NCI-H2029 (cell line): ENCODE measurements at places on chromosomes 4 and X.

DNA sequence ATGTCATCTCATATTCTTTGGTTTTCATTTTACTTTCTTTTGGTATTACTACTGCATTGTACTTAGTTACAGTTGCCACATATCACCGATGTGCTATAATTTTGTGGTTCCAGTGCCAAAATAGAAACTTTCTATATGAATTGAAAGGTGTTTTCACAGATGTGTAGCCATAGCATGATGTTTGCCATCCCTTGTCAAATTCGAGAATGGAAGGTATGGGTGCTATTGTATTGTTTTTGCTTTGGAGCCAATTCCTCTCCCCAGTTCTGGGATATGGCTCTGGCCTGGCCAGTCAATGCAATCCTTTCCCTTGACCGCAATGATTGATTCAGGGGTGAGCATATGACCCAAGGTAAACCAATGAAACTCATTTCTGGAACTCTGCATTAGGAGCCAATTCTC, 86.2 kb upstream of the RPS6KA3 start:
- no peak for DNase-seq

- peak; percentile 55 for DNase-seq
Measured at GRCh38 chrX:151402719-151403390, 5.8 kb downstream of the VMA21 start.

GRCh38 chrX:75522565-75523431, at the start of gene ZDHHC15:
Gene ZDHHC15, minus strand, starts transcription at chrX:75523037. Its CDS starts 13 bp downstream, at chrX:75523024.
- DNase-seq = no peak

DNA sequence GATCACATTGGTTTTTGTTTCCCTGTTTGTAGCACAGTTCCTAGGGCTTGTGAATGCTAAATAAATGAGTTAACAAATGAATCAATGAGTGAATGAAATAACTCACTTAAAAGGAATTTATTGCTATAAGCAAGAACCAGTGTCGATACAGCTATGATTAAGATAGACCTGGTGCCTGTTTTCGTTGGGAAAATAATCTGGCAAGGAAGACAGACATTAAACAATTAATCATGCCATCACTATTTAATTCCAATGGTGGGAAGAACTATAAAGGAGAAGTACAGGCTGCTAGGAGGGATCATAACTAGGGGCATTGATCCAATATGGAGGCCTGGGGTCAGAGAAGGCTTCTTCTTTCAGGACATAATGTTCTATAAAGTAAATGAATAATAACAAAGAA, 4.5 kb upstream of the CBR4 start:
- no peak for DNase-seq

GRCh38 chr4:179095585-179096221, 1653.5 kb upstream of the AGA start:
- DNase-seq = no peak

DNA sequence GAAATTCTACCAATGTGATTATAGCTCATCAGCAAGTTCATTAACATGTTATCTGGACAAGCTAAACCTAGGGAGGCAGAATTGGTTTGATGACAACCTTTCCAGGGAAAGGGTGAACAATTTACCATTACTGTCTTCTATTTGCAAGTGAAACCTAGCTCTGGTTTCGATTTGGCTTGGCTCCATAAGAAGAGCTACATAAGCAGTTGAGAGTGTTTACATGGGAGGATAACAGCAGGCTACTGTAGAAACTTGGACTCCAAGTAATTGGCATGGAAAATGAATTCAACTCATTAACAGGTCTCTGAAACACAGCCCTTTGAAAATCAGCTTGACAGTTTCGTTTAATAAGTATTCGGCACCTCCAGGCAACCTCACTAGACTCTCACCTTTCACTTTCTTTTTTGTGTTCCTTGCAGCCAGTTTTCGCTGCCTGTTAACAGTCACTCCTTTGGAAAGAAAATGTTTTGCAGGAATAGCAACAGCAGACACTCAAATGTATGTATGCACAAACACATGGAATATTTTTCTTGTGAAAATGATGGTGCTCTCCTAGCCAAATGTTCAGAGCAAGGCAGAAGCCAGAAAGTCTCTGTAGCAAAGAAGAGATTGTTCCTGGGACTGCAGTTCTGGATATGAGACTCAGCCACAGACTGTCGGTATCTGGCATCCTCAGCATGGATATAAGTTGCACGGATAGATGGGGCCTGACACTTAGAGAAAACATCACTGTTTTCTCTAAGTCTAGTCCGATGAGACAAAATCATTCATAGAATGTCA, 27.5 kb downstream of the POU3F4 start:
- no peak for DNase-seq

DNA sequence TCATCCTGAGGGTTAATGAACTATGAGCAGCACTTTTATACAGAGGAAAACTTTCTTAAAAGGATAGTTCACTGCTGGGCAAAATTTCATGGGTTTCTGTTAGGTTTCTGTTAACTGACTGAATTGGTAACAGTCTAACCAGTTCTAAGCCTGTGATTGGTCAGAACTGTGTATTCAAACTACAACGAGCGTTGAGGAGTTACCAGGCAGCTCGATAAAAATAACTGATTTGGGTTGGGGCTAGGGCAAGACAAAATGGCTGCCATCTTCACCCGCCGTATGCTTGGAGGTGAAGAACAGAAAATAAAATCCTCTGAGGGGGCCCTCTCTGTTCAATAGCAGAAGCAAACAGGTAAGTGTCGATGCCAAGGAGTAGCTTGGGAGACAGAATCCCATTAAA, 22.0 kb downstream of the FAM133A start:
- DNase-seq = no peak

DNA sequence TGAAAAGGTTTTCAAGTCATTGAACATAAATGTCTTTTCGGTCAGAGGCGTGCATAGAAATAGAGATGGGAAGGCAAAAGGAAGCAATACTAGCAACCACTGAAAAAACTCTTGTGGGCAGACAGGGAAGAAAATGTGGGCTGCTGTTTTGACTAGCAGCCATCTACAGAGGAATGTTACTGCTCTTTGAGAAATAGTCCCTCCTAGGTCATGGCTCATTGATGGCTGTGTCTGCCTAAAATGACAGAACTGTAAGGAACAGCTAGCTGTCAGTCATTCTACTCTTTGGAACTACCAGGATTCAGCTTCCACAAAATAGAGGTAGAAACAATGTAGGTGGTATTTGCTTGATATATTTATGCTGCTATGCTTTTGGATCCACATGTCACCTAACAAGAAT, 26.9 kb upstream of the TMPRSS11B start:
- no peak for DNase-seq

GRCh38 chr4:99664716-99665115, 7.1 kb upstream of the C4orf54 start:
- DNase-seq = no peak

- peak; percentile 2 for DNase-seq
Measured at GRCh38 chrX:126770179-126770578, 49.4 kb upstream of the PRR32 start.

GRCh38 chrX:153848325-153848724, 18.0 kb upstream of the PDZD4 start:
- no peak for DNase-seq

DNA sequence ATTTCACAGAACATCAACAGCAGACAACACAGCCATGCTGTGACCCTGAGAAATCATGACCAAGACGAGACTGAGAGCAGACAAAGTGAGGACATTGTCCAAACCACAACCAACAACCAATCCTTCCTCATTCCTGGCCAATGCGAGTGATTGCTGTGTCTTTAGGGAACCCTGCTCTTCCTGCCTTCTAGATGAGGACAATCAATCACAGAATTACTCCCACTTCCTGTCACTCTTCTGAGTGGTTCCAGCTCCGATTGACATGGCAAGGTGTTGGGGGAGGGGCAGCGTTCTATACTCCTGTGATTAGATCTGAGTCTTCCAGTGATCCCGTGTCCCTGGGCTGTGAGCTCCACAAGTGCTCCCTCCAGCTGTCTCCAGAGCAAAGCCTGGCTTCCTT, 227.8 kb downstream of the STIM2 start:
- peak; percentile 13 for DNase-seq

- no peak for DNase-seq
Measured at GRCh38 chr4:6257247-6258025, 12.2 kb upstream of the WFS1 start.

DNA sequence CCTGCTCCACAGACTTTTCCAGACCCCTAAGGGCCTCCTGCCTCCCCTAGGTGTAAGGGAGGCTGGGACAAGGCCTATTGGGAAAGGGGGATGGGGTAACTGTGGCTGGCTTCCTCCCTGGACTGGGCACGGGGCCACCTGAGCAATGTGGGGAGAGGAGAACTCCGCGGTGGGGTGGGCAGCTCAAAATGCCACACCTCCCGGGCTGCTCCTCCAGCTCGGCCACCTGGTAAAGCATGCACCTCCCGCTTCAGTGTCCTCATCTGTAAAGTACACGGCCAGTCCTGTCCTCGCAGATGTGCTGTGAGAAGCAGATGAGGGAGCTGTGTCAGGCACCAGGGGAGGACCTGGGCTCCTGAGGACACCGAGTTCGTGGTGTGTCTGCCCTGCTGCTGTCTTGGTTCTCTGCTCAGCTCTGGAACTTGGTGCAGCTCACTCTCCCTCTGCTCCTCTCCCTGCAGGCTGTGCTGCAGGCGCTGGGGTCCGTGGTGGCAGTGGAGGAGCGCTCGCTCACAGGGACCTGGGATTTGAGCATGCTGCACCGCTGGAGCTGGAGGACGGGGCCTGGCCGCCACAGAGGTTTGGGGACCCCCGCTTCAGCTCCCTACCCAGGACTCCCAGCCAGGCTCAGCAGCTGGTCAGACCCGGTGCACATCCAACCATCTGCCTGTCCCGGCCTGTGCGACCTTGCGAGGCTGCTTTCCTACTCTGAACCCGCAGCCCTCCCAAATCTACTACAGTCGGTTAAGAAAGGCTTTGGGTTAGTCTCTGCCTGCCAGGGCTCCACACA, 20.8 kb upstream of the MRFAP1 start:
- no peak for DNase-seq

DNA sequence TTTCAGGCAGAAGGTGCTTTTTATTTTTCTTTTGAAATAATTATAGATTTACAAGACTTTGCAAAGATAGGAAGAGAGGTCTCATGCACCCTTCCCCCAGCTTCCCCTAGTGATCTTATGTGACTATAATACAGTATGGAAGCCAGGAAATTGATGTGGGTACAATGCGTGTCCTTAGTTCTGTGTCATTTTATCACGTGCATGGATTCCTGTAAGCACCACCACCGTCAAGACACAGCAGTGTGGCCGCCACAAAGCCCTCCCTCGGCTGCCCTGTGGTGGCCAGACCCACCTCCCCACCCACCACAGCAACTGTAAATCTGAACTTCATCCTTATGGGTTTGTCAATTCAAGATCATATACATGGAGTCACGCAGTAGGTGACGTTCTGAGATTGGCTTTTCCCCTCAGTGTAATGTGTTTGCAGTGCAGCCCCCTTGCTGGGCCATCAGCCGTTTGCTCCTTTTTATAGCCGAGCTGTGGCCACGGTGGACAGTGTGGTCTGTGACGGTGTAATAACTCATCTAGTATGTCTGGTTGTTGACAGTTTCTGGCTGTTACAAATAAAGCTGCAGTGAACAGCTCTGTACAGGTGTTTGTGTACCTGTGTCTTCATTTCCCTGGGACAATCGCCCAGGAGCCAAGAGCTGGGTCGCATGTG, 10.9 kb upstream of the HTRA3 start:
- DNase-seq = no peak

GRCh38 chr4:69773484-69773883, 13.1 kb upstream of the SULT1B1 start:
- DNase-seq = no peak

GRCh38 chrX:1598021-1598875, 6.8 kb downstream of the AKAP17A start:
- DNase-seq = no peak

DNA sequence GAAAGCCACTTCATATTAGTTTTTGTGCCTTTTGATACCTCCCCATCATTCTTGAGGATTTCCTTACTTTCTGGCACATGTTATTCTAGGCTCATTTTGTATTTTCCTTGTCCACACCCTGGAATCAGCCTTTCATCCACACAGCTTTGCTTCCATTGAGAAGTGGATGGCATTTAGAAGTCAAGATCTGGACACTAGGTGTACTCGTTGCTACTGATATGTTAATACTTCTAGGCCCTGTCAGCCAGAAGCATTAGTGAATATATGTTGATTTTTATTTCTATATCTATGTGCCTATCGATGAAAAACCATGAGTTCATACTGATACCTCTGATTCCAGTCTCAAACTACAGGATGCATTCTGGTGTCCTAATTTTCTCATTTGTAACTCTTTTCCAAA, 73.2 kb downstream of the ARHGAP24 start:
- DNase-seq = no peak

DNA sequence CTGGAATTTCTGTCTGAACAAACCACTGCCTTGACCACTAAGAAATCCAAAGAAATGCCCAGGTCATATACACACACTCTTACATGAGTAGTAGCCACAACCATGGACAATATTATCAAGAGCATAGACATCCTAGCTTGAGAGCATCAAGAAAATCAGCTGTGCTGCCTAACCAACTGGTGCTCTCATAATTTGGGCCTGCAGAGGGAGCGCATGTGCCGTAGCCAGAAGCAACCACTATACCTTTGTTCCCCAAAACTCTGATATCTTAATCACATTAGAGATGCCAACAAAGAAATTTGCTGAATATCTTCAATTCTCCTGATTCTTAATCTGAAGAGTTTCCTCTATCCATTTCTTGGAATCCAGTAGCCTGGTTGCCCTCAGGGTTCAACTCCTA, 163.6 kb downstream of the ZNF674 start:
- DNase-seq = no peak

GRCh38 chr4:80566203-80566872, 230.8 kb downstream of the CFAP299 start:
- DNase-seq = peak; percentile 1

- no peak for DNase-seq
Measured at GRCh38 chr4:8590546-8590880, 2.1 kb upstream of the CPZ start.

DNA sequence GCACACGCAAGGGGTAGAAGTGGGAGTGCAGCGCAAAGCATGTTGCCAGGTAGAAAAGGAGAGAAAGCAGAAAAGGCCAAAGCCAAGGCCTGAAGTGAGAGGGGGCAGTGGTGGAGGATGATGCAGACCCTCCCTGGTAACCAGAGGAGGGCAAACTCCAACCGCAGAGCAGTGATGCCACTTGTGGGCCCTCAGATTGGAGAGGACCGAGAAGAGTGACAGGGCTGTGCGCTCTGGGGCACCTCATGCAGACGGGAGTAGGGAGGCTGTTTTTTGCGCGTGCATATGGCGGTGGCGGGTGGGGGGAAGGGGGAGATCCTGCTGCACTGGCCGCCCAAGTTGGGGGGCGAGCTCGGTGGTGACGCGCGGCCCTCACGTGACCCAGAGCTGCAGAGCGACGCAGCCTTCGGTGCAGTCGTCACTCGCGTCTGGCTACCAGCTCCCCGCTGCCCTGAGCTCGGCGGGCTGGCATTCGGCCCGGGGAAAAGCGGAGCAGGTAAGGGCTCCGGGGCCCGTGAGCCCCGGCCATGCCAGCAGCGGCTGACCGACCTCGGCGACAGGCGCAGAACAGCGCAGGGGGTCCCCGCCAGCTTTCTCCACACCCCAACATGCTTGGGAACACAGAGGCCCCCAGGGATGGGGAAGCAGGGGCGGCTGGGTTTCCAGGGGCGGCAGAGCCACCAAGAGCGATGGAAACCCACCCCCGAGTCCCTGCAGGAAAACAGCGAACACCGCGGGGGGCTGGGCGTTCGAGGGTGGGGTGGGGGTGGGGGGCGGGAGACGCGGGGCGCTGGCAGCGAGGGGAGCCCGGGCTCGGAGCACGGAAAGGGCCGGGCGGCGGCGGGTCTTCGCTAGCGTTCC, at the start of gene BEX3:
Gene BEX3 (plus strand): TSS at position 421 of the 861 bp plus-strand sequence. CDS start 984 bp downstream, outside the sequence.
- DNase-seq = peak; percentile 32
